Activated naive CD4-positive, alpha-beta T cell (primary cell): ENCODE measurements at places on chromosomes 1 and 21.

DNA sequence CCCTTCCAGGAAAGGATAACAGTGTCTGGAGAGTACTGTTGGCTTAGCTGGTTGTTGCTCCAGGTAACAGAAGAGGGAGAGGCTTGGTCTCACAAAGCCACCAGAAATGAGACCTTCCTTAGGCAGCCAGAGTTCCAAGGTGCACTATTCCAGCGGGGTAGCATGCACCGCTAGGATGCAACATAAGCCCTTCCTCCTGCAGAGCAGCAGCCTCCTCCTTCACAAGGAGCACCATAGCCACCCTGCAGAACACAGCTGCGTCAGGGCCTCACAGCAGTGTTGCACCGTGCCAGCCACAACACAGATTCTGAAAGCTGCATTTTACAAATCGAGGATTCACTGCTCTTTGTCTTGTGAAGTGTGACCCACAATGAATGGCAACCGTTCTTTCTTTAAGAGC lies 142.0 kb downstream of the CLIC6 start:
- no peak for DNase-seq

DNA sequence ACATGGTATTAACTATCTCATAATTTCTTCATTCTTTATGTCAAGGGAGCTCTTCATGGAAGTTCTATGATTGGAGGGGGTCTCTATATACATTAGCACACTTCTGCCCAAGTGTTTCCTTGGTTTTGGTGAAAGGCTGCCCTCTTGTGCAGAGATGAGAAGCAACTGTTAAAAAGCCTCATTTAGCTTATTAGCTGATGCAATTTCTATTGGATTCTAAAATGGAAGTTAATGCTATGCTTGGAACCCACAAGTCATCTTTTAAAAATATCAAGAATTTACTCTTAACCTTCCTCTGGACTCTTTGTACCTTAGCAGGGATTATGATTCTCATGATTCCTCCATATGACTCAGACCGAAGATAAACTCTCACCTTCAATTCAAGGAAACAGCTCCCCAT lies 328.9 kb downstream of the PTBP2 start:
- no peak for DNase-seq

- no peak for DNase-seq
Measured at GRCh38 chr1:15523104-15524020, 653 bp downstream of the CASP9 start.

- no peak for DNase-seq
Measured at GRCh38 chr1:171597203-171597602, 24.8 kb upstream of the MYOCOS start.

GRCh38 chr1:223772771-223773160 lies 60.4 kb downstream of the CAPN2 start:
- no peak for DNase-seq

GRCh38 chr1:187032982-187033692 lies 204.4 kb downstream of the PLA2G4A start:
- no peak for DNase-seq

DNA sequence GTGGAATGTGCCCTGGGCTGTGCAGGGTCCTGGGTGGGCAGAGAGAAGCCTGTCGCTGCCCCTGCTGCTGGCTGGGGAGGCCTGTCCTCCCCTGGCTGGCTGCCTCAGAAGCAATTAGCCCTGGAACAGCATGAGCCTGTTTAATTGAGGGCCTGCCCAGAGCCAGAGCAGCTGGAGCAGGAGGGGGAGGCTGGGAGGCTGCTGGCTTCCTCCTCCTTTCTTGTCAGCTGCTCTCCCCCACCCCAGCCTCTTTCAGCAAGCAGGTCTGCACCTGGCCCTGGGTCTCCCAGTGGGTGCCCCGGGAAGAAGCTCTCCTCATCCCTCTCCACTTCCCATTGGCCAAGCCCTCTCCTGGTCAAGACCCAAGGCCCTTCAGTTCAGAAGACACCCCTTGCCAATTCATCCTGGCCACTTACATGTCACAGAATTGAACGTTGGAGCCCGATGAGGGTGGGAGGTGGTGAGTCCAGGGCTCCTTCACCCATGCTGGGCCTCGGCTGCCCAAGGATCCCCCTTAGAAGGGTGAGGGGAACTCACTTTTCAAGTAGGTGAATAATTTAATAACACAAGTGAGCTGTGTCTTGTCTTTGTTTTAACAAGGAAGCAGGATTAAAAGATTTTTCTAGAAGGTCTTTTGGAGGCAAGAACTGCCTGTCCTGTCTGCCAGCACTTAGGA lies 13.2 kb downstream of the AMPD2 start:
- DNase-seq = no peak

DNA sequence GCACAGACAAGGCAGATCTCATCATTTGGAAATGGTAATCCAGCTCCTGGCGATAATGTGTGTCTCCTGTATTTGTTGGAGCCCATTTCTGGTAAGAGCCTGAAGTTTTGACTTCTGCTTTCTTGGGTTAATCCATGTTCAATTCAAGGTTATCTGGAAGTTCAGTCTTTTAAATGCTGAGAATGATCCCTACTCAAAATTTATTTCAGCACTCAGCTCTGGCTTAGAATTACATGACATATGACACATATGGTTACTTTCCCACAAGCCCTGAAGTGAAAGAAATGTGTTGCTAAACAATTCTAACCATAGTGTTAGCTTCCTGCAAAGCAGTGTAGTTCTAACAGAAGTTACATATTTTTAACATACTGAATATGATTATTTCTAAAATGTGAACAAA lies 2.7 kb downstream of the PTGFR start:
- no peak for DNase-seq

DNA sequence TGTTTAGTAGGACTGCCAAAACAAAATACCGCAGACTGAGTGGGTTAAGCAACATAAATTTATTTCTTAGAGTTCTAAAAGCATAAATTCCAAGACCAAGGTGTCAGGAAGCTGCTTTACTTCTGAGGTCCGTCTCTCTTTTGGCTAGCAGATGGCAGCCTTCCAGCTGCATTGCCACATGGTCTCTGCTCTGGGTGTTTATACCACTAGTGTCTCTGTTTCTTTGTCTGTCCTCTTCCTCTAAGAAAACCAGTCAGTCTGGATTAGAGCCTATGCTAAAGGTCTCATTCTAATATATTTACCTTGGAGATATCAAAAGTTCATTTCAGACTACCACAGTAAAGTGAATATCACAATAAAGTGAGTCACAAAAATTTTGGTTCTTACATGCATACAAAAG lies 519.8 kb downstream of the COL11A1 start:
- DNase-seq = no peak

DNA sequence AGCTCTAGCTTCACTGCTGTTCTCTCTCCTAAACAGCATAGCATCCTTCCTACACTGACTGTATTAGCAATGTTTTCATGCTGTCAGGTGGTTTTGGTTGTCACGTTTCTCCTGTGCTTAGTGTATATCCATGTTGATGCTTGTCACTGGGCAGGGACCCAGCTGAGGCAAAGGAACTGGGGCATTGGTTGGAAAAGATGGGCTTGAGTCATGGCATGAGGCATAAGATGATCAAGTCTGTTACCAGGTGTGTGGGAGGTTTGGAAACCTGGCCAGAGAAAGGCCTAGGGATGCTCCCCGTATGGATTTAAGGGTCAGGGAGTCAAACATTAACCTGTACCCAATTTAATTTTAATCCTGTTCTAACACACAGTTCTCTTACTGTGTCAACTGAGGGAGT lies 69.6 kb downstream of the OSBPL9 start:
- DNase-seq = no peak

- DNase-seq = no peak
Measured at GRCh38 chr1:31866450-31867032, 50.7 kb upstream of the SPOCD1 start.

DNA sequence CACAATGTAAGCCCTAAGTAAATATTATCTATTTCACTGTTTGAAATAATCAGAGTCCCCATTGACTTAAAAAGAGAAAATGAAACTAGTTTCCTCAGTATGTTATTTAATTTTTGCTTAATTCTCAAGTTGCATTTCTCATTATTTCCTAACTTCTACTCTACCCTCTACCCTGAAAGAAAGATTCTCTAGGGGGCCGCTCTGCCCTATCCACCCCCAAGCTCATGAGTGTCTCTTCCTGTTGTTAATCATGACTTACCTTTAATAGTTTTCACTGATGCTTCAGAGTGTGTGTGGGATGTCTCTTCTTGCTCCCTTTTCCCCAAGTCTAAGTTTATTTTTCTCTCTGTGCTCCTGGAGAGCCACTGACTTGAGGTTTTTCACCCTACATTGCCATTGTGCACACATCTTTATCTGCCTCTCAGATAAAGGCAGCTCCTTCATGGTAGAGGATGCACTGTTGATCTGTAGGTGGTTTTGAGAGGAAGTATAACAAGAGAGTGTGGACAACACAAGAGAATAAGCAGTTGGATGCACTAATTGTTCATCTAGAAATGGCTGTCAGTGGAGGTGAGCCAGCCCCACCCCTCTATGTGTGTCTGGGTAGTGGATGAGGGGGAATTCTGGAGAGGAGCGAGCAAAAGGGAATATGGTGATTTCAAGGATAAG lies 261.7 kb downstream of the CHRM3 start:
- DNase-seq = no peak

DNA sequence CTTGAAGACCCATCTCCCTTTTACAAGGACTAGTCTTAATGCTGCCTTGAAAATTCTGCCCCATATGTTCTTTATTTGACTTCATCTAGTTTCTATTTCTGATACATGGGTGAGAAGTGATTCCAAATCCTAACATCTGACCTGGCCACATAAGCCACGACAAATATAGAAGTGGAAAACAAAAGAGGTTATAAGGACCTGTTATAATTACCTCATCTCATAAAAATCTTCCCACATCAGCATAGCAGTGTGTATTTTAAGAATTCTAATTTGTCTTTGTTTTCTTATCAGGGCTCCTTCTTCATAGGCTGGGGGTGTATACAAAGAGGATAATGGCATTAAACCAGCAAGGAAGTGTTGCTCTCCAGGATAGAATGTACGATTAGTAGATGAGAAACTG lies 1007.4 kb downstream of the TTLL7 start:
- DNase-seq = no peak

DNA sequence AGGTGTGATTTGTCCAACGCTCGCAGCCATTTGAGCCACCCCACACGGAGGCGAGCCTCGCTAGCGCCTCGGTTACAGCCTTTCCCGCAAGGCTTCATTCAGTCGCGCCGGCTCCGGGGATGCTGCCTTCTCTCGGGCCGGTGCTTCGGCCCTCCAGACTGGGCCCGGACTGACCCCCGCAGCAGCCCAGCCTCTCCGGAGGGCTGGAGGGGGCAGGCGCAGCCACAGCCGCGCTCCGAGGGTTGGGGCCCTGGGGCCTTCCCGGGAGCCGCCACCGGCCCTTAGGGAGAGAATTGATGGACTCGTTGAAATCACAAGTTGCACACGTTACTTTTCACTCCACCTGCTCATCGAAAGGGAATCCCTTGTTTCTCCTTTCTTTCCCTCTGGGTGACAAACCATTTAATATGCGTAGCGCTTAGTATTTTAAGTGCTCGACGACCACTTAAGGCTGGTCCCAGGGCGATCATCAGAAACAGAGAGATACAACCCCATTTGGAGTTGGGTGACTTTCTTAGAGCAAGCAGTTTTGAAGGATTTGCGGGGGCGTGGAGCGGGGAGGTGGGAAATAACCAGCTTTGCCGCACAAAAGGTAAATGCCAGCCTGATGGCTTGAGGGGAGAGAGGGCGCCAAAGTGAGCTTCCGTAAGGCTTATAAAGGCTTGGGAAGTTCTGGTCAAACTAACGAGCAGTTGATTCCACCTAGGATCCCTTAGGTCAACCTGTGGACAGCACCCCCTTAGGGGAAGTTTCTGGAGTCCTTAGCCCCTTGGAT lies 24.6 kb upstream of the ENAH start:
- DNase-seq = no peak

GRCh38 chr1:62924983-62925790 lies 141.3 kb downstream of the ATG4C start:
- no peak for DNase-seq

- DNase-seq = no peak
Measured at GRCh38 chr1:5903680-5904079, 88.5 kb downstream of the NPHP4 start.

DNA sequence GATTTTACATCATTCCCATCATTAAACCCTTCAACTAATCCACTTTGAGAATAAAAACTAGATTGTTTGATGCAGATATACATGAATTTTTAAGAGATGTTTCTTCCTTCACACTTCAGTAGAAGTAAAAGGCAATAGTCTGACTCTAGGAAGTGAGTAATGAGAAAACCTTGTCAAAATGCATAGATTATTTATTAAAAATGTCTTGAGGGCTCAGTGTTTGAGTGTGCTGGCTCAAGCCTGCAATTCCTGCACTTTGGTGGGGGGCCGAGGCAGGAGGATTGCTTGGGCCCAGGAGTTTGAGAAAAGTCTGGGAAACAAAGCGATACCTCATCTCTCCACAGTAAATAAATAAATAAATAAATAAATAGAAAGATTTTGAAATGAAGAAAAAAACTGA lies 177.1 kb downstream of the NEGR1 start:
- no peak for DNase-seq

GRCh38 chr1:96400089-96400488 lies 321.5 kb upstream of the PTBP2 start:
- no peak for DNase-seq

GRCh38 chr1:15158506-15159165 lies 5.1 kb downstream of the TMEM51 start:
- no peak for DNase-seq

GRCh38 chr21:43808367-43808766 lies 19.0 kb downstream of the RRP1 start:
- DNase-seq = no peak

DNA sequence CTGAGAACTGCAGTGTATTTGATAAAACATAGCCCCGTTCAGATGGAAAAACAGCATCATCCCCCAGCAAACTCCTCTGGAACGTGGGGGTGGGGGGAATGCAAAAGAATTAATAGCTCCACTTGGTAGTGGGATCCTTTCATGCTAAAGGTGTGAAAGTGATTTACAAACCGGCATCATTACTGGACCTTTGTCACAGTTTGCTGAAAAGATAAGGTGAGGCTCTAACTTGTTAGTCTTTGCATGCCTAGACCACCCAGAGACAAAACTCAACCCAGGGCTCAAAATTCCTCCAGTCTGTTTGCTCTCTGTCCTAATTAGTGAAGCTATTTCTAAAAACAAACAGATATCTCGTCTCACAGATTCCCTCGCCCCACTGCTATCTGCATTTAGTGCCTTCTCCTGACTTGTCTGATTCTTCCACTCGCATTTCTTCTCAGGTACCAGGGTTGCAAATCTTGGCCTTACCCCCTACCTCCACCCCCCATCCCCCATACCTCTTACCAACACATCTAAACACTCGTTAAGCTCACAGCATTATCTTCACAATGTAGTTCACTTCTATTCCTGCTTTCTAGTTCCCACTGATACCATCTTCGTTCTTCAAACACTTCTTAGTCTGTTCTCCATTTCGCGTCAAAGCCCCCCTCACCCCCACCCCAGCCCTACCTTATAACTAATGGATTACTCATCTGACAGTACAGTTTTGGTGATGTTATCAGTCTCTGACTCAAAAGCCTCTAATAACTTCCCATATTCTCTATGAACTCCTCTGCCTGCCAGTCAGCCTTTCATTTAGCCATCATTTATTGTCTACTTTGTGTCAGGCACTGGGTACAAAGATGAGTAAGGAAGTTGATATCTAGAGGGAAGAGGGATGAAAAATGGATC lies 11.8 kb downstream of the IER5 start:
- DNase-seq = no peak
